NCI-H774 (cell line): ENCODE measurements at places on chromosomes 16 and 17.

GRCh38 chr17:40122136-40122998, 596 bp downstream of the MSL1 start:
- peak; percentile 75 for DNase-seq

GRCh38 chr17:72092710-72093322, 28.0 kb upstream of the SOX9 start:
- no peak for DNase-seq

- DNase-seq: no peak
Observed at GRCh38 chr17:34578016-34578415, 1.4 kb upstream of the TMEM132E start.

- DNase-seq: no peak
Observed at GRCh38 chr17:7560172-7561027, 1.3 kb upstream of the SENP3 start.

- DNase-seq: peak; percentile 60
Observed at GRCh38 chr17:7404737-7405349, 946 bp upstream of the TMEM256 start.

- no peak for DNase-seq
Observed at GRCh38 chr17:67433248-67433924, 56.3 kb downstream of the PITPNC1 start.

- no peak for DNase-seq
Observed at GRCh38 chr17:50266384-50267073, 7.7 kb upstream of the TMEM92 start.

GRCh38 chr17:45645330-45645729, 138.8 kb upstream of the CRHR1 start:
- DNase-seq: no peak

DNA sequence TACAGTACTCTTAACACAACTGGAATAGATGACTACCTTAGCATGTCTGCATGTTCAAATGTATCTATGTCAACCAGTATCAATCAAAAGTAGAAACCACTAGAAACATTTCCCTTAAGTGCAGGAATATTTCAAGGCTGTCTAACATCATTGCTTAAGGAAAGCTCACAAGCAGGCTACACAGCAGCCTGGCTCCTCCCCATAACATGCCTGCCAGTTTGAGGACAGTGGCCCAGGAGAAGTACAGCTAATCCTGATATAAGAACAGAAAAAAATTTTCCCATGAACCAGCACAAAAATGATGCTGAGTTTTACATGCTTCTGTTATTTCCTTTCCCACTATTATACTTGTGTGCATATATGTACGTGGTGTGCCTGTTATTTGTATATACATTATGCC, 175.1 kb downstream of the MYO1D start:
- no peak for DNase-seq

- DNase-seq: no peak
Observed at GRCh38 chr16:6665126-6665525, 667.5 kb upstream of the RBFOX1 start.

GRCh38 chr16:49485663-49486062, 112.1 kb downstream of the C16orf78 start:
- DNase-seq: no peak
